ENCODE measurements at places on chromosomes 3 and 15.

DNA sequence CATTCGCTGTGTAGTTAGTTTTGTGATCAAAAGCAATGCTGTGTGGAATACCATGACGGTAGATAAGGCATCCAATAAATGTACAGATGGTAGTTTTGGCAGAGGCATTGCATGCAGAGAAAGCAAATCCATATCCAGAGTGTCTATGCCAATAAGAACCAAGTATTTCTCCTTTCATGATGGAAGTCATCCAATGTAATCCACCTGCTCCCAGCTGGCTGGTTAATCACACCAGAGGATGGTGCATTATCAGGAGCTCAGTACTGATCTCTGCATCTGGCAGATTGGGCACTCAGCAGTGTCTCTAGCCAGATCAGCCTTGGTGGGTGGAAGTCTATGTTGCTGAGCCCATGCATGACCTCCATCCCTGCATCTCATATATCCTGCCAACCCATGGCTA, 677.7 kb upstream of the NECTIN3 start:
- DNase-seq, result no peak

DNA sequence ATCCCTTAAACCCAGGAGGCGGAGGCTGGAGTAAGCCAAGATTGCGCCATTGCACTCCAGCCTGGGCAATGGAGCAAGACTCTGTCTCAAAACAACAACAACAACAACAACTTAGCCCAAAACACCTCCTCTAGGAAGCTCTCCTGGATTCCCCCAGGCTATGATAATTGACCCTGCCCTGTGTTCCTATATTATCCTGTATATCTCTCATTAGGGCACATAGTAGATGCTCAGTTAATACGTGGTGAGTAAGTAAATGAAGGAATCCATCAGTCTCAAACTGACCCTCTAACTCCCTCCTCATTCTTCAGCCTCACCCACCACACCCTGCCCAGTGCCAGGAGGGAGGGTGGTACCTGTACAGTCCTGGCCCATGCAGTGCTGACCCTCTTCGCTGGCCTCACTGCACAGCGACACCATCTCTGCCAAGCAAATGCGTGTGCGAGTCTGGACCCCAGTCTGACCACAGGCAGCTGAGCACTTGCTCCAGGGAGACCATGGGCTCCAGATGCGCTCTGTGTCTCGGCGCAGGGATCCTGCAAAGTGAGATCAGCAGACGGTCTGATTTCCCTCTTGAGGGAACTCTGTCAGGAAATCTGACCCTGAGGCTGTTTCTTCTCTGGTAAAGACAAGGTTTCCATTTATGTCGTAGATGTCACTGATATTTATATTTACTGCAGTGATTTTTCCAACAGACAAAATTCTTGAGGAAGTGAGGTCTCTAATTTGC, 6.2 kb downstream of the CILP start:
- DNase-seq, result no peak

GRCh38 chr3:71854706-71855105, 69.8 kb upstream of the PROK2 start:
- no peak for DNase-seq

- no peak for DNase-seq
Measured at GRCh38 chr3:123083383-123084124, 16.7 kb downstream of the PDIA5 start.

DNA sequence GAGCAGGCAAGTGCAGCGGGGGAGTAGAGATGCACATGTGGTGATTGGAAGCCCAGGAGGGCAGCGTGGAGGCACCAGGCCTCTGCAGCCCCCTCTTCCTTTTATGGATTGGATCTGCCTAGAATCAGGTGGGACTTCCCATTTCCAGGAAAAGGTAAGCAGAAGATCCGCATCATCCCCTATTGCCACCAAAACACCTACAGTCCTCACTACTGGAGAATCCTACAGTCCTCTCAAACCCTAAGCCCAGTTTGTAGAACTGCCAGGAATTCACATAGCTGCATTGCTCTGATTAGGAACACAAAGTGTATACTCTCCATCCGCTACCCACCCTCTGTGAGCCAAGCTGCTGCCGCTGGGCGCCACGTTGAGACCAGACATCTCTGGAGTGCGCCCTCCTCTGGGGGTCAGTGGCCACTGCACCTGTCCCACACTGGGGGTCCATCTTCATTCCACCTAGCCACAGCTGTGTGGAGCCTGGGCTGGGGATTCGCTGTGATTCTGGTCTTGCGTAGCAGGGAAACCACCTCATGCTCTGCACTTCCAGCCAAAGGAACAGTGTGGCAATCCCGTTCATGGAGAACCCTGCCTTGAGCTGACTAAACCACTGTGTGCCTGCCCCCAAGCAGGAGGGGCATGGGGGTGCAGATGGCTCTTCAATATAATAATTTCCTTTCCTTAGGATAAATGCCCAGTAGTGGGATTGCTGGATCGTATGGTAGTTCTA, 88.9 kb upstream of the PTX3 start:
- no peak for DNase-seq

DNA sequence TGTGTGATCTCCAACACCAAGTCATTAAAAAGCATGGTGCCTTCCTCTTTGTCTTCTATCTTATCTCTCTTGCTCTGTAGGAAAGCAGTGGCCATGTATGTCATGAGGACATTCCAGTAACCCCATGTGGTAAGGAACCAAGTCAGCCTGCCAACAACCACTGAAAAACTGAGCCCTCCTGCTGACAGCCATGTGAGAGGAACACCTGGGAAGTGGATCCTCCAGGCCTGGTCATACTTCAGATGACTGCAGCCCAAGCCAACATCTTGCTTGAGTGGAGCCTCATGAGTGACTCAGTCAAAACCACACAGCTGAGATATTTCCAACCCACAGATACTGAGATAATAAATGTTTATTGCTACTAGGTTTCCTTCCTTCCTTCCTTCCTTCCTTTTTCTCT, 597.3 kb downstream of the ZIC1 start:
- DNase-seq, result no peak

- no peak for DNase-seq
Measured at GRCh38 chr15:89177116-89177515, 44.3 kb downstream of the RLBP1 start.

GRCh38 chr3:65331730-65332129, 643.9 kb upstream of the ADAMTS9 start:
- no peak for DNase-seq

DNA sequence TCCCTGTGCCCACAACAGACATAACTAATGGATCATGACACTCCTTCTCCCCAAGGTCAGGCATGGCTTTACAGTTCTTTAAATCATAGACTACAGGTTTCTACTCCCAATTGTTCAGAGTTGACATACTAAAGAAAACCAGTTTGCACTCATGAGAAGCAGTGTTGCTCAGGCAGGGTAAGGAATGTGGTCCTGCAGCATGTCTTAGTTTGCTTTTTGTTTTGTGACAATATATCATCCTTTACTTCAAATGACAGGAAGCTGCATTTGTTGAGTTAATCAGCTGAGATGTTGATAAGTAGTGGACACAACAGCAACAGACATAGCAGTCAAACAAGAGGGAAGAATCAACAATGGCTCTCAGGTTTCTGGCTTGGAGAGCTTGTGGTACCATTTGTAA, 267.5 kb downstream of the SLCO3A1 start:
- DNase-seq, result no peak

DNA sequence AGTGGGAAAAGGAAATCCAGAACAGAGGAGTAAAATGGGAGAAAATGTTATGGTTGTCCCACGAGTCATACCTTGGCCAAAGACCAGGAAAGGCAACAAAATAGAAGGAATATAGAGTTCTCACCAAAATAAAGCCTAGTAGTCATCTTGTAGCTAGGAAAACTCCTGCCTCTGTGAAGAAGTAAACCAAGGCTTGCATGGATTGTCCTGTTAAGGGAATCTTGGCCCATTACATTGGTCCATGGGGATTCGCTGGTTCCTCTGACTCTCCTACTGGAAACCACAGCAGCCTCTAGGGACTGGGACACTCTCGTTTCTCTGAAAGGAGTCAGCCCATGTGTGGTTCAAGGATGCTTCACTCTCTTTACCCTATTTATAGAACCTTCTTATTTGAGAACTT, 62.9 kb upstream of the FNDC3B start:
- no peak for DNase-seq
